Suppressor macrophage treated with lipopolysaccharide for 4 hours (primary cell): ENCODE measurements at places on chromosomes 3 and 15.
A peak's percentile ranks its signal among the peaks of the same experiment; 100 is the strongest.

DNA sequence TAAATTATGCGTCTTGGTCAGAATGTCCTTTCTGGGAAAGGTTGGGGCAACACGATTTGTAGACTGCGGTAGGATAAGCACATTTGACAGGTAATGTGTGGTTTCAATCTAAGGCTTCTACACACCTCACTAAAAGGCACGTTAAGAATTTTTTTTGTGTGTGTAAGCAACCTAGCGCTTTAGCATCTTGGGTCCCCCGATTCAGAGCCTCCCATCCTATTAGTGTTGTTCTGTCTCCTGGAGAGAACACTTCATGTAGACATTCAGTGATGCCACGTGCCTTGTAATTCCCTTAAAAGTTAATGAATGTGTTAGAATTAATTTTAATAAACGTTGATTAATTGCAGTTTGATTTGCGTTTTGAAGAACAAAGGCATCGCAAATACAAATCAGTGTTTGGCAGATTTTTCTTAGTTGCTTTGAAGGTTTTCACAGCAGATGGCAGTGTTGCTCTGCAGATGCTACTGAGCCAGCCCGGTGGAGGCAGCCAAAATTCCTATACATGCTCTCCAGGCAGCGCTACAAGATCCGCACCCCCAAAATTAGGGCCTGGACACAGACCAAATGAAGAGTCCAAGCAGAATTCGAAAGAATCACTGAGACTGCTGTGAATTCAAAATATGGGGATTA, 63.5 kb downstream of the OTOL1 start:
- peak; percentile 35 for DNase-seq

DNA sequence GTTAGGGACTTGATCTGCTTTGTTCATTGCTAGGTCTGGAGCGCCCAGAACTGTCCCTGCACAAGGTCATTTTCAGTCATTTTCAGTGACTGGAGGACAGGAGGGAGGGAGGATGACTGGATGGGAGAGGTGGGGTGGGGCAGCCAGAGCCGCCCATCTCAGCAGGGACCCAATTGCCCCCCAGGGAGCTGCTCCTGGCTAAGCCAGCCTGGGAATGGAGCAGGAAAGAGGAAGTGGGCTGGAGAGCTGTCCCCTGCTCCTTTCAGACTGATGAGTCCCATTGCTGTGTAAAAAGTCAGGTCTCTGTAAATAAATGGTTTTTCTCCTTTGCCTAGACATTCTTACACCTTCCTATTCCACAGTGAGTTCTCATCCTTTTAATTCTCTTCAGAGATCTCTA, 98.4 kb upstream of the RAD18 start:
- DNase-seq, result no peak

GRCh38 chr3:125440559-125440955, 65.4 kb upstream of the ZNF148 start:
- no peak for DNase-seq

DNA sequence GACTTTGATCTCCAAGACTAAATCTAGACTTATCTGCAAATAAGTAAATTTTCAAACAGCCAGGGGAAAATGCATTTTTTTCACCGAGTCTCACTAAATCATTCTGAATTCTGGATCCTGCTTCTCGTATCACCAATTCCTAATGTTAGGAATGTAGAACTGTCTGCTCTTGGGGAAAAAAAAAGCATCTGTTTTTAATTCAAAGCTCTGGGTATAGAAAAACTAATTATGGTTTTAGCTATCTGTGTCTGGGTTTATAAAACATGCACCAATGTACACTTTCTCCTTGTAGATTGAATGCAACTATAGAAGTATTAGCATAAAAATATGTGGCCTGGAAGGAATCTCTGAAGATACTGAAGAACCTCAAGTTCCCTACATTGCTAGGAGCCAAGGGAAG, 4.8 kb upstream of the CDAN1 start:
- no peak for DNase-seq

DNA sequence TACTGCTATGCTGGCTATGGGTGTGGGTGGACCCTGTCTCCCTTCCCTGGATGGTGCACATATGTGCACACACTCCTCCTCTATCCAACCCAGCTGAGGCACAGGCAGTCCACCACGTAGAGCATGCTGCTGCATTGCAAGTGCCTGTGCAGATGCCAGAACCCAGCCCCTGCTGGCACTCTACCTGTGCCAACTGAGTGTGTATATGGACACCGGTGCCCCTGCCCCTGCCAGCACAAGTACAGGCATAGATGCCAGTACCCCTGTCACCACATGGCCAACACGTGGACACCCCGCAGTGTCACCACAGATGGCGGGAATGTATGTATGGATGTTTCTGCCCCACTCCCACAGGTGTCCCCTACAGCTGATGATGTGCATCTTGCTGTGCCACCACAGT, 216.5 kb downstream of the ISL2 start:
- no peak for DNase-seq

GRCh38 chr3:124444075-124444474, 286.2 kb upstream of the UMPS start:
- DNase-seq, result no peak

DNA sequence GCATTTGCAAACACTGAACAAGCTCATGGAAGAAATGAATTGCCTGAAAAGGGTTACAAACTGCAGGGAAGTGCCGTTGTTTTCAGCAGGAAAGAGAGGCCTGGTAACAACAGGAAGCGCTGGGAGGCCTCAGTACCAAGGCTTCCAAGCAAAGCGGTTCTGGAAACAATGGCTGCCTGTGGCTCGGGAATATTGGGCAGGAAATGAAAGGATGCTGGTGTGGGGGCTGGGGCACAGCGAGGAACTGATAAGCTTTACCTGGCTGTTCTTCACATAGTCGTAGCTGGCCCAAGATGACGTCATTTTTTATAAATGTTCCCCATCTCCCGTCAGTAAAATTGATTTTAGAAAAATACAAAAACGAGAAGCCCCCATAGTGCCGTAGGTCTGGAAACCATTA, 55.9 kb downstream of the ARHGAP31 start:
- no peak for DNase-seq

DNA sequence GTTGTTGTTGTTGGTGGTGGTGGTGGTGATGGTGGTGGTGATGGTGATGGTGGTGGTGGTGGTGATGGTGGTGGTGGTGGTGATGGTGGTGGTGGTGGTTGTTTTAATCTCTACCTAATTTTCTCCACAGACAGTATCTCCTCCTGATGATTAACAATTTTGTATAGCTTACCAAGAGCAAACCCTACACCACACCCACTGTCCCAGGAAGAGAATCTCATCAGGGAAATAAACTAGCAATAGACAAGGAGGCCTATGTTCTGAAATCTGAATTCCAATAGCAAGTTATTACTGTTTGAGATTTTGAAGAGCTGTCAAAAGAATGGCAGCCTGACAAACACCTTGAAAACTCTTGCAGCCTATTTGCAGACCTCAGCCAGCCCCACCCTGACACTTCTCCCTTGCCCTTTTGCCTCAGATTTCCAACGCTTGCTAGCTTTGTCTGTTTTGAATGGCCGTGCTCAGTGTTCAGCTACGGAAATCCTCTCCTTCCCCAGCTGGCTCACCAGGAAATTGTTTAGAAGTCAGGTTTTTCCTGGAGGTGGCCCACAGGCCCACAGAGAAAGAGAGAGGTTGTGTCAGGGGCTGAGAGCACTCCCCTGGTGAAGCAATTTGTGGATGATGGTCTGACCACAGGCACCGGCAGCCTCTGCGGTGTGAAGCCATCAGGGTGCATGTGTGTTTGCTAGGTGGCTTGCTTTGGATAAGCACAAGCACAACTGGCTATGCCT, 101.6 kb downstream of the MAGI1 start:
- no peak for DNase-seq

GRCh38 chr3:112476346-112476745, 22.9 kb downstream of the BTLA start:
- DNase-seq, result peak; percentile 25

DNA sequence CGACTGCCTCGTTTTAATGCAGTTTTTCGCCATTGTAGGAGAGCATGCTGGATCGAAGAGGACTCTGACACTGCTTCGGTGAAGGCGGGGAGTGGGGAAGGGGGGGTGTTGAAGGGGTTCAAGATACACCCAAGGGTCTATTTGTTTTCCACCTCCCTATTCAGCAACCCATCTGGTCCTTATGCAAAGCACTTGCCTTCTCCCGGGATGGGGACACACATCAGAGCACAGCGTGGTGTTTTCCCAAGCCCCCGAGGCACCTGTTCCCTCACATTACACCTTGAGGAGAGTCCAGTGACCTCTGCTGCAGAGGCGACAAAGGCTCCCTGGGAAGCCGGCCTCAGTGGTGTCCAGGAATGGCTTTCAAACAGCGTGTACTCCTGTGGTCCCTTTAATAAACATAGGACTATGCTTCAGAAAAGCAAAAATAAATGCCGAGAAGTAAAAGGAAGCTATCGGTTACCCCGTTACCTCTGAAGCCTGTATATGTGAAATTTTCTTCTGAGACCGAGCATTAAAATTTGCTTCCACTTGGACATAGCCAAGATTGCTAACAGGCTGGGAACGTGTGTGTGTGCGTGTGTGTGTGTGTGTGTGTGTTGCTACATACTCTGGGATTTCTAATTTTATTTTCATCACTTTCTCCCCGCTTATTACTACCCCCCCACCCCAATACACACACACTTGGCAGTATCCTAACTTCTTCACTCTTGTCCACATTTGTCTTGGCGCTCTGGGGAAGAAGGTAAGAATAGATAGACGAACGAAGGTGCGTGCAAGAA, 53.2 kb downstream of the CCDC54 start:
- no peak for DNase-seq

DNA sequence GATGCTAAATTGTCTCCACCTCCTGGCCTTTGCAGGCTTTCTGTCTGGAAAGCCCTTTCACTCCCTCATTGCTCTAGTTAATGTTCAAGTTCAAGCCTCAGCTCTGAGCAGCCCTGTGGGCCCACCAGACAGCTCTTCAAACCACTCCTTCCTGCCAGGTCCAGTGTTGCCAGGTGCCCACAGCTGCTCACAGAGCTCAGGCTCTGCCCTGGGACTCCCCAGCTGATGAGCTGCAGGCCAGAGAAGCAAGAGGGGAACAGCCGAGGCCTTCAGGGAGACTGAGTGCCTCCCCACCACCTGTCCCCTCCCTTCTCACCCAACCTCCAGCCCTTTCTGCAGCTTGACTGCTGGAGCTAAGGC, 1.3 kb upstream of the ZBTB47 start:
- no peak for DNase-seq

DNA sequence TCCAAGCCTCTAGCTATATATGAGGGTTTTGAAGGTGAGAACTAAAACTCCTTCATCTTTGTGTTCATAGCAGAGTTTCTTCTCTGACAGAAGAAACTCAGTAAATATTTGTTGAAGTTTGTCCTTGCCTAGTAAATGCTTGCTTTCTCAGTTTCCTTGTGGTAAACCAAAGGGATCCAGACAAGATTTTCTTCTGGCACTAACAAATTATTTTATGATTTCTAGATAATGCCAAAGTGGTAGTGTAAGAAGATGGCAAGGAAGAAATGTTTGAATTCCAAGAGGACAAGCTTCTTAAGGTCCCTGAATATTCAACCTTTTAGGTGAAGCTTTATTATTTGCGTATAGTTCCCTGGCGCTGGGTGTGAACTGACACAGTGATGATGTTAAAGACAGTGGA, 14.4 kb downstream of the ARIH1 start:
- DNase-seq, result no peak

- DNase-seq, result no peak
These were observed 141.7 kb downstream of the TJP1 start for GRCh38 chr15:29680465-29681165.

GRCh38 chr3:14544282-14545250, 4.4 kb upstream of the GRIP2 start:
- DNase-seq, result no peak

- DNase-seq, result peak; percentile 67
These were observed 57.9 kb downstream of the CHSY1 start for GRCh38 chr15:101193806-101194545.

DNA sequence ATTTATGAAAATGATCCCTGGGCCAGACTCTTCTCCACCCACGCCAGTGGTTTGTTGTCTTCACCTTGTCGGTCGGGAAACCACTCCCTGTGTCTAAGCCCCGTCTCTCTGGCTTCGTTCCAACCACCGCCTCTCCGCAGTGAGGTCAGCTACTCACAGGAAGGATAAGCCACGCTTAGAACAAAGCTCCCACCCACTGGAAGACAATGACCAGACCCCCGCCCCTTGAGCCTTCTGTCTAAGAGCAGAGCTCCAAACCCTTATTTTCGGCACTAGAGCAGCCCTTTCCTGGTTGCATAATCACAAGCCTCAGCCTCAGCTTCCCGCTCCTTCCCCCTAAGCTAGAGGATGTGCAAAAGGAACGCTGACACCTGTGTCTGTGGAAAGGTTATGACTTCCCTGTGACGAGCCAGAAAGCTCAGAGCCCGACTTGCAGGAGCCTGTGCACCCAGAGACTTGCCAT, 114.9 kb upstream of the MEF2A start:
- peak; percentile 51 for DNase-seq
